HFFc6 (cell line): ENCODE measurements at places on chromosomes 2 and 18.
A peak's percentile ranks its signal among the peaks of the same experiment; 100 is the strongest.

- no peaks in the 10 kb centered on the region for H3K36me3 ChIP-seq
- DNase-seq = no peak
- H3K27me3 ChIP-seq = no peaks in the 10 kb centered on the region
- H3K4me1 ChIP-seq = no peaks in the 10 kb centered on the region
Observed at GRCh38 chr2:142100970-142101369, 29.8 kb downstream of the LRP1B start.

GRCh38 chr2:196537311-196537710, 102.2 kb upstream of the CCDC150 start:
- no peaks in the 10 kb centered on the region for H3K36me3 ChIP-seq
- H3K4me1 ChIP-seq = peaks cover 6% of the 10 kb centered on the region
- no peak overlapping the region for H3K27ac ChIP-seq
- no peak for DNase-seq
- no peak overlapping the region for H3K4me3 ChIP-seq

GRCh38 chr2:131014141-131014540, 79.1 kb downstream of the FAM168B start:
- DNase-seq = no peak
- H3K27ac ChIP-seq = no peak overlapping the region
- H3K4me1 ChIP-seq = peaks cover 25% of the 10 kb centered on the region
- H3K36me3 ChIP-seq = no peaks in the 10 kb centered on the region

DNA sequence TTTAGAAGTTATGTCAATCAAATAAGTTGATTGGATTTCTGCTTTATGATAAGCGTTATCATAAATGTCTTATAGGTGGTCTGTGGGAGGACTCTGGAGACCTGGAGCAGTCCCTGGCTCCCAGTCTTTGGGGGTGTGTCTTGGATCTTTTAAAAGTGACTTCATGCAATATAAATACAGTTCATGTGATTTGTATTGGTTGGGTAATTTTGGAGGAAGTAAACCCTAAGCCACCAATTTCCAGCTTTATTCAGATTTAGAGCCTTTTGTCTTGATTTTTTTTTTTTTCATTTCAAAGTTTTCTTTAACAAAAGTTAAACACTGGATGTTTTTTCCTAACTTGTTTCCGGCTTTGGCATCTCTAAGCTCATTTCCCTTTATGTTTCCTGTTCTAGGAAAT, 68.8 kb downstream of the MAP4K4 start:
- peaks cover 2% of the 10 kb centered on the region; the same call in 1 of the 2 replicates for H3K27me3 ChIP-seq
- H3K4me1 ChIP-seq = peaks cover 98% of the 10 kb centered on the region
- H3K4me3 ChIP-seq = peak overlapping the region; percentile 70
- peaks cover 1% of the 10 kb centered on the region; the same call in 1 of the 2 replicates for H3K36me3 ChIP-seq
